ENCODE measurements at places on chromosomes 6 and 20.

DNA sequence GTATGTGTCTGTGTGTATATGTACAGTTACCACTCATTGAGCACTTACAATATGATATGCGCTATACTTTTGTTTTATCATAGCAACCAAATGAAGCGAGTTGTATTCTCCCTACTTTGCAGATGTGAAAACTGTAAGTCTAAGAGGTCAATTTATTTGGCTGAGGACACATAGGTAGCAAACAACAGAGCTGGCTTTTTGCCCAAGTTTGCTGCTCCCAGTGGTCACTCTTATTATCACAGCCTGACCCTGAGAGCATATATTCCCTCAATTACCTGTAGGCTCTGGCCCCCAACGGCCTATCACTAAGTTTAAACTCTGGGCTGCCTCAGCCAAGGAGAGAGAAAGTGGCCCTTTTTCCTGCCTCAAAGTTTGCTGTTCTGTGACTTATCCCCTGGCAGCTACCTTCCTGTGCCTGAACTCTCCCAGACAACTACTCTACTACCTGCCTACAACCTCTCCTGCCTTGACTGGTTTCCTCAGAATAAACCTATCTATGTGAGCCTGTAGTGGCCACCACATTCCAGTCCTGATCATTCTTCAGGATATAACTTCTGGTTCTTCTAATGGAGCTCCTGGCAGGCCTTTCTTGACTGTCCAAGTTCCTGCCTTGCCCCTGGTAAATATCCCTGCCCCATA lies 221.8 kb downstream of the FRK start:
- DNase-seq = no peak

DNA sequence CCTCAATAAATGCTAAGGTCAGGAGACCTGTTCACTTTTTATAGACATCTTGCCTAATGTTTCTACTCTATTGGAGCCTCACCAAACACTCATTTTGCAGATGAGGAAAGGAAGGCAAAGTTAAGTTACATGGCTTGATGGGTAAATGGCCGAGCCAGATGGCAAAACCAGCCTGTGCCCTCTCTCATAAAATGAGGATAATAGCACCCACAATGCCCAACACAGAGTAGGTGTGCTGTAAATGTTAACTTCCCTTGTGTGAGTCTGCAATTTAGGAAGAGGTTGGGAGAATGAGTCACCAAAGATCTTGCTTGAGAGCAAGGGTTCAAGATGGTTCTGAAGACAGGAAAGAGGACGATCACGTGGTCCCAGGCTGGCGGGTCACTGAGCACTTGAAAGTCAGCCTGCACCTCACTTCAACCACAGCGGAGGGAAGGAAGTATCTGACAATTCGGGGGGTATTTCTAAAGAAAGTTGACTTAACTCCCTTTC lies 3.3 kb downstream of the KCNK5 start:
- peak; percentile 43 for DNase-seq

DNA sequence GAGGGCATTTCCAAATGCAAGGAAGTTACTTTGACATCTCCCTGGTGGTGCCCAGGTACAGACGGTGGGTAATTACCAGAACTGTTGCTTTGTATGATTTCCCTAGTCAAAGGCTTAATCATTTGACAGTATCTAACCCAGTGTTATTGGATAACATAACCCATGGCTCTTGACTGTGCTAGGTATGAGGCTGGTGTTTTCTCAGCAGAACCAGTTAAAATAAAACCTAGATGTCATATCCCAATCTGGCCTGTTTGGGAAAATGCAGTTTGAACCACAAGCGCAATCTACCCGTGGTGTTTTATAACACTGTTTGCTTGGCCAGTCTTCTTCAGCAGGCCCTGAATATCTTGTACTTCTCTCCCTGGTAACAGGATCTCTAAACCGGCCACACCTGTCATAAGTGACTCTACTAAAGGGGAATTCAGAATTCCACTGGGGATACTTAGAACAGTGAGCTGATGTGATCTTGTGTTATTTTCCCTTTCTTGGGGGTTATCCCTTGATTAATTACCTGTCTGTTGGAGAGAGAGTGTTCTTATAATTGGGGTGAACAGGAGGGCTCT lies 32.8 kb downstream of the PPP1R14C start:
- DNase-seq = no peak

DNA sequence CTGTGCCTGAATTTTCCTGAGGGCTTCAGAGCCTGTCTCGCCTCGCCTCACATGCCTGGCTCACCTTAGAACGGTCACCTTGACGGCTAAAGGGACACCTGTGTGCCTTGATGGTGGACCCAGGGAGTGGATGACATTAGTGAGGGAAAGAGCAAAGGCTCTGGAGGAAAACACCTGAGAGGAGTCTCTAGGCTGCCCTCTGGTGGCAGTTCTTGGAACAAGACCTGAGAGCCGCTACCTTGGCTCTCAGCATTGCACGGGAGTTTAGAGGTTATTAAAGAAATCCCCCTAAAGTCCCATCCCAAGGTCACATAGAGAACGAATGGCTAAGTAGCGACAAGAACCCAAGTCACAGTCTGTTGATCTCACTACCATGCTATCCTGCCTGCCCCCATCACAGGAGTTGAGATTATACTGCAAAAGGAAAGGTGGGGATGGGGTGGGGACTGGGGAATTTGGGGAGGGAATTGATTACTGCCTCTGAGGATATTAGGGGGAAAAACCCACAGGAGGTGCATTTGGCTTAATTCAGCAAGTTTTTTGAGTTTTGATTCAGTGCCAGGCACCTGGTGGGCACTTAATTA lies 7.9 kb upstream of the CDSN start:
- peak; percentile 76 for DNase-seq

GRCh38 chr6:63572747-63573075 lies 431 bp downstream of the LOC128125822 start:
- DNase-seq = no peak

DNA sequence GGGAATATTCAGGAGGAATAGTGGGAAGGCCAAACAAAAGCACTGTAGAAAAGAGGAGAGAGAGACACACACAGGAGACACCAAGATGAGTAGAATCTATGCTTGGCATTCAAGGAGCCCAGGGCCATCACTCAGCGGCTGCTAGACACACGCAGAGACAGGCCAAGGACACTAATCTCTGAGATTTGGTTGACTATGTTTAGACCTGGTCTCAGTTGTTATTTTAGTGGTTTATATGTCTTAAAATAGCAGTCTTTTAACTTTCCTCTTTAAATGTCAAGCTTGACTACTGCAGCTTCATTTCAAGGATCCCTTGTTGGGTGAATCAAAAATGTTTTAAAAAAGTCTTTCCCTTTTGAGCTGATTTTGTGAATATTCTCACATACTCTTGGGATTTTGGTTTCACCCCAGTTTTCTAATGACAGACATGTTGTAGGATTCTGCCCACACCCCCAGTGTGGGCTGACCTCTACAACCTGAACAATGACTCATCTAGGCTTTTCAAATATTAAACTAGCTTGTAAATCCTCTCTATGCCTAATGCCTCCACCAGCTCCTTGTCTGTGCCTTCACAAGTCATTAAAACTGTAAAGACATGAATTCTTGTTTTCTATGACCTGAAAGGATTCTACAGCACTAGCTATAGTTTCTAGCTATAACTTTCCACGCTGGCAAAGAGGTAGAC lies 142.7 kb upstream of the EXOC2 start:
- no peak for DNase-seq
